BJ (cell line): ENCODE measurements at places on chromosomes 6 and 20.

GRCh38 chr6:151286214-151286613 is 46.4 kb downstream of the AKAP12 start:
- DNase-seq, result no peak

DNA sequence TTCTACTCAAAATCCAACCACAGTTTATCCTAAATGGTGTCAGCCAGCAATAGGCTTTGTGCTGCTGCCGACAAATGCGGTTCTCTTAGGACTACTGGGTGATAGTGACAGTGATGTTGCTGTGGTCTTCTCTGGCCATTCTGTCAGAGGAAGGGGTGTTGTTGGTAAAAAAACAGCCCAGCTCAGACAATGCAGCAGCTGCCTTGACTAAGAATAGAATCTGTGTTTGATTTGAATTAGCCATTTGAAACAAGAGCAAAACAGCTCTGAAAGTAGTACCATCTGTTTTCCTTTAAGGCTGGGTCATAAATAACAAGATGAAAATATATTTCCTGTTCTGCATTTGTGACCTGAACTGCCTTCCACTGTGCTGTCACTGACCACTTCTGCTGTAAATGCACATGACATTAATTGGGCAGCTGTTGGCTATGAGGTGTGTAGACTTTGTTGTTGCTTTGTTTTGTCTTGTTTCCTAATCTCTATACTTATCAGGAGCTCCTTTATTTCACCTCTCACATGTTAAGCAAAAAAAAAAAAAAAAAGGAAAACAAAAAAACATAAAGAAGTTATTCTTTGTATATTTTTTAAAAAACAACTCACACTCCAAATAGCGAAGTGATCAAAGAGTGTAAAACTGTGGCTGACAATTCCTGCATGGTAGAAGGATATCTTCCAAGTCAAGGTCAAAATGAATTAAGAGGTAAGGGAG is 497.8 kb upstream of the ARID1B start:
- peak; percentile 0 for DNase-seq

GRCh38 chr6:43181621-43181941 is 415 bp upstream of the CUL9 start:
- DNase-seq, result no peak

- no peak for DNase-seq
These were observed 3.4 kb upstream of the FKBP1A start for GRCh38 chr20:1396264-1396663.
